ENCODE measurements at places on chromosomes 3 and 15.

- DNase-seq, result no peak
These were observed 329.9 kb downstream of the SV2B start for GRCh38 chr15:91429973-91430372.

DNA sequence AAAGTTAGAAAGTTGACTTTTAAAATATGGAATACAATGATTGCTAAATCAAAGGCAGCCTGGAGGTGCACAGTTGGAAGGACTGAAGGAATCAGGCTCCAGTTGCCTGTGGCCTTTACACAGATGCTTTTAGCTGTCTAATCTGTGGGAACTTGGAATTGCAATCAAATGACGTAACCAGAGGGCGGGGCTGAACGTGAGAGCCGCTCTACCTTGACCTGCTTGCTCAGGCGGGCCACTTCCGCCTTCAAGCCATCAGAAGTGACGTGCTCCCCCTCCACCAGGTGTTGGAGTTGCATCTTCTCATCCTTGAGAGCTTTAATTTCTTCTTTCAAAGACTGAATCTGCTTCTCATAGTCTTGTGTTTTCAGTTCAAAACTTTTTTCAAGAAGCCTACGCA is 37.7 kb upstream of the GNB5 start:
- peak; percentile 85 for DNase-seq

DNA sequence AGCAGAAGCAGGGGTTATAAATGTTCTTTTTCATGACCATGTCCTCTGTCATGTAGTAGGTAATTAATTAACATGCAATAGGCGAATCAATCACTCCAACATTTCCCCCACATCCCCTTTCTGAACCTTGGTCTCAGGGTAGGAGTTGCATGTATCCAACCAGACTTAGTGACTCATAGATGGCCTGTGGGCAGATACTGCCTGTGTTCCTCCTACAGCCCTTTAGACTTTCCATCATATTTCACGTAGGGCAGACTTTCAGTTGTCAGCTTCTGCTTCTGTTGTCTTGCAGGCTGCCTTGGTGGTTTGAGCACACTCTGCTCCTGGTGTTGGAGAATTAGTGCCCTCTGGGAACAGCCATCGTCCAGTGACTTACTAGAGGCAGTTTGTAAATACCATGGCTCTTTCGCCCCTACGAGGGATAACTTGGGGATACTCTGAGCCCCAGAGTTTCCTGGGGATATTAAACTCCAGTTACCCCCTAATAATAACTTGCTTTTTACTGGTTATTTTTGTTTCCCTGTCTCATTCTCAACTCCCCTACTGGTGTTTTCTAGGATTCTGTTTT is 244.4 kb downstream of the EDEM1 start:
- no peak for DNase-seq

DNA sequence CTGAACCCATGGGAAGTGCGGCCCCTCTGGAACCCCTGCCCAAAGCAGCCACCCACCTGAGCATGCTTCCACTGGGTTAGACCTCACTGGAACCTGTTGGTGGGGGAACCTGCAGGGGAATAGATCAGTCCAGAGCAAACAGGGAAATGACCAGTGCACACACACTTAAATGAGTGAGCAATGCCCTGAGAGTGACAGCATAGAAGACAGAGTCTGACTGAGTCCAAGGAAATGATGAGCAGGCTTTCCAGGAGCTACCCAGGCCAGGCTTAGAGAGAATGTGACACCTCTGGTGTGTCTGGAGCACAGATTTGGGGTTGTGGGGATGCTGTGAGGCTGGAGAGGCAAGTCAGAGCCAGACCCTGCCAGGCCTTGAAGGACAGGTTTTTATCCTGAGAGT is 28.5 kb downstream of the PLA1A start:
- DNase-seq, result no peak

DNA sequence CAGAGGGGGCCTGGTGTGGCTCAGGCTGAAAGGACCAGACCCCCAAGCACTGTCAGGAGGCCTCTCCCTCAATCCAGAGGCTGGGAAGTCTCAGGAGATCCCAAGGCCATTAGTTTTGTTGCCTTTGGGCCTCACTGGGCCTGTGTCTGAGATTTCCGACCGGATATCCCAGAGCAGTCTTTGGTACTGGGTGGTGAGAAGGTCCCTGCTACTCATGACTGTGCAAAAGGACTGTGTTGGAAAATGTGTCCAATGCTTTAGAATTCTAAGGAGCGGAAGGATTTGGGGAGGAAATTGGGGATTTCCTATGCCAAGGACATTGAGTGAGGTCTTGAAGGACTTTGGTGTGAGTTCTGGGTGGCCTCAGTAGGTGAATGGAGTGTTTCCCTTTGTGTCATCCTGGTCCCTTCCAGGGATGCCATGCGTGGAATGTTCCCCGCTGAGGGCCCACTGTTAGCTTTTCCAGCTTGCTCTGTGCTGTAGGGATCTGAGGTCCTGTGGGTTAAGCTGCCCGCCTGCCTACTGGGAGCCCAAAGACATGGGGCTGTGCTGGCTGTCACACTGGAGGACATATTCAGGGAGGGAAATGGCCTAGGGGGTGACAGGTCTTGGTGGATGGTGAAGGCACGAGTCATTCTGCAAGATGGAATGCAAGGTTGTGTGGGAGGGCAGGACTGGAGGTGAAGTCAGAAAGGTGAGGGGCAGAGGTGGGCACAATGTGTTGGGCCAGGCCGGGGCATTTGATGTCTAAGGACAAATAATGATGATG is 16.4 kb downstream of the SMAD6 start:
- no peak for DNase-seq

- DNase-seq, result no peak
These were observed 1.1 kb downstream of the ARMC8 start for GRCh38 chr3:138188013-138188730.

- no peak for DNase-seq
These were observed 18.4 kb downstream of the RBP1 start for GRCh38 chr3:139521144-139521543.
